HuH-7.5 (cell line): ENCODE measurements at places on chromosomes 2 and 18.
A peak's percentile ranks its signal among the peaks of the same experiment; 100 is the strongest.

DNA sequence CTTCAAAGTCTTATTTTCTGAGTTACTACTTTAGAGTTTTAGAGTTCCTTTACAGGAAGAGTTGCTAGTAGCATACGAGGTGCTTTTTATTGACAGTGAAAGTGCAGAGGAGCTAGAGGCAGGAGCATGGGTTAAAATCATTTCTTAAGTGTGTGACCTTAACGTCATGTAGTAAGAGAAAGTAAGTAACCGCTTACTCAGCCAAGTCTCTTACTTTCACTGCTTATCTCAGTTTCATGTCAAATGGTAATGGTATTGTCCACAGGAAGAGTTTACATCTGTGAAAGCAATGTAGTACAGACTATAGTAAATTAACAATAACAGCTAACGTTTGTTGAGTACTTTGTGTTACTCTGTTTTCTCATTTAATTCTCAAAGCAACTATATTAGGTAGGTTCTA is 12.6 kb downstream of the NDUFAF7 start:
- no peak for DNase-seq

DNA sequence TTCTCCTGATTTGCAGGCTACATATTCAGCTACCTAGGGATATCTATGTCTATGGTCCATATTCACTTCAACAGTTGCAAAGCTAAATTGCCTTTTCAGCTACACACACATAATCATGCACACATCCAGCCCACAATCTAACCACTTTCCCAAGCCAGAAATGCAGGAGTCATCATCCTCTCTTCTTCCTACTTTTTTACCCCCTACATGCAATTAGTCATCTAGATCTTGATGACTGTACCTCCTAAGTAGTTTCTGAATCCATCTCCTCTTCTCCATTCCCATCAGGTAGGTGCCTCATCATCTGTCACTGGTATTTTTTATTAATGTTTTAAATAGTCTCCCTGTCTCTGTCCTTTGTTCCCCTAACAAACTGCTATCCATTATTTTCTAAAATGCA is 23.7 kb upstream of the SPRED2 start:
- DNase-seq: no peak

DNA sequence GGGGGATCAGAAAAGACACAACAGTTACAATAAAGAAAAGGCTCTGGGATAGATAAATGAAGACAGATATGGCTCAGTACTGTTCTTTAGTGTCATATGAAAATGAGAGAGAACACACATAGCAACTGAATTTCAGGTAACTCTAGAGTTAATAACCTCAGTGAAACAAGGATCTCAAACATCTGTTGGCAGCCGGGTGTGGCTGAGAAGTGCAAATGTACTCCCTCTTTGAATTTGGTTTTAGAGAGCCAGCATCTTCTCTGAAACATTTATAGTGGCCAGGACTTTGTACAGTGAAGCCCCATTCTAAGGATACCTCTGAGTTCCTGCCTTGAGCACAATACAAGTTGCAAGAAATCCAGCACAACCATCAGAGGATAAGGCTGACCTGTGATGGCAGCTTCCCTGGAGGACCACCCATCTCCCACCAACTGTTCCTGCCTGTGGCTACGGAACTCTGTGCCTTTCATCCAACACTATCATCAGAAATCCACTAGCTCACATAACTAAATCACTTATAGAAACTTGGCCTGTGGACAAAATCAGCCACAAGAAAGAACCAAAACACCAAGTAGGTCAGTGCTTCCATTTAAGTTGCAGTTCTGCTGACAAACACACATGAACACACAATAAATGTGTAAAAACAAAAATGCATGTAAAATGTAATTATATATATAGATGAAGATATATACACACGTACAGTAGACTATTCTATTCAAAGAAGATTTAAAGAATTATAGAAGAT is 37.3 kb upstream of the PEX13 start:
- DNase-seq: no peak

DNA sequence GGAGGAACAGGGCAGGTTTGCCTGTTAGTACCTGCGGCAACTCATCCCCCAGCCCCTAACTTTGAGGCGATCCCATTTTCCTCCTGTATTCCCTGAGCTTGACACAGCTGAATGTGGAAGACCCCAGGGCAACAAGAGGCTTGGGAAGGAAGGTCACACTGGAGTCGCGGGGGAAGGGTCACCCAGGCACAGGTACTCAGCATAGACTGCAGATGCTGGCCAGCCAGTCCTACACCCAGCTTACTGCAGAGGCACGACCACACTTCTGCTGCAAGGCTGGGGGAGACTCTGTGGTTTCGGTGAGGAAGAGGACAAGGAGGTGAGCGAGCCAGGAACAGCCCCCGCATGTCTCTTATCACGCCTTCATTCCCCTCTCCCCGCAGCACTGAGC is 91.5 kb downstream of the MALT1 start:
- DNase-seq: no peak

GRCh38 chr2:212005085-212005671 is 533.4 kb downstream of the ERBB4 start:
- peak; percentile 9 for DNase-seq

- DNase-seq: no peak
Observed at GRCh38 chr2:189552334-189552990, 28.1 kb downstream of the SLC40A1 start.

GRCh38 chr2:27369471-27370025 is 590 bp downstream of the EIF2B4 start:
- peak; percentile 84 for DNase-seq

- DNase-seq: no peak
Observed at GRCh38 chr2:222813177-222813843, 47.5 kb upstream of the ACSL3 start.

DNA sequence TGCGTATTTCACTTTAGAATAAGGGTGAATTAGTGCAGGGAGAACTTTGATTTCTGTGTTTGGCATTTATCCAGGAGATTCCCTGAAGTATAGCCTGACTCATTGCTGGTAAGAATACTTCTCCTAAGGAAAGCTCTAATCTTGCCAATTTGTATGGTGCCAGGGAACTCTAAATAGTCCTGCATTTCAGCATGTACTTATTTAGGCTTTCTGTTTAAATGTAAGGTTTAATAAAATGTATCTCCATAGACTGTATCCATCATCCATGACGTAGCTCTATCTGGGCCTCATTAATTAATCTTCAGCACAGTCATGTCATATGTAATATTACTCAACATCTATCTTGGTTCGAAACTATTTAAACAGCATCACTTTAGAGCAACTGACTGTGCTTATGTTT is 127.7 kb downstream of the DOK6 start:
- no peak for DNase-seq

DNA sequence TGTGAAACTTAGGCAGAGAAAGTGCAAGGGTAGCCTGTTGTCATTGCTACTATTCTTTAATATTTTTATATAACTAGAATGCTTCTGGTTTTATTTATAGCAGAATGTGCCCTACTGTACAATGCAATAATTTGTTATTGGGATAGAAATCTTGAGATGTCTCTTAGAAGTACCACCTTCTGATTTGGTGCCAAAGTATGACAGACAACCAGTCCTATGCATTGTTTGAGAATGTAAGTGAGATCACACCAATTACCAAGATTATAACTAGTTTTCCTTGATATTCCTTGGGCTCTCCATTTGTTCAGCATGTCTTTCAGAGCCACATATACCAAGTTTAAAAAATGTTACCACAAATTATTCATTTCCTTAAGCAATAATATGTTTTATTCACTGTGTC is 399.7 kb downstream of the CPS1 start:
- no peak for DNase-seq

- peak; percentile 64 for DNase-seq
Observed at GRCh38 chr2:72883356-72883962, 3.7 kb upstream of the SPR start.

DNA sequence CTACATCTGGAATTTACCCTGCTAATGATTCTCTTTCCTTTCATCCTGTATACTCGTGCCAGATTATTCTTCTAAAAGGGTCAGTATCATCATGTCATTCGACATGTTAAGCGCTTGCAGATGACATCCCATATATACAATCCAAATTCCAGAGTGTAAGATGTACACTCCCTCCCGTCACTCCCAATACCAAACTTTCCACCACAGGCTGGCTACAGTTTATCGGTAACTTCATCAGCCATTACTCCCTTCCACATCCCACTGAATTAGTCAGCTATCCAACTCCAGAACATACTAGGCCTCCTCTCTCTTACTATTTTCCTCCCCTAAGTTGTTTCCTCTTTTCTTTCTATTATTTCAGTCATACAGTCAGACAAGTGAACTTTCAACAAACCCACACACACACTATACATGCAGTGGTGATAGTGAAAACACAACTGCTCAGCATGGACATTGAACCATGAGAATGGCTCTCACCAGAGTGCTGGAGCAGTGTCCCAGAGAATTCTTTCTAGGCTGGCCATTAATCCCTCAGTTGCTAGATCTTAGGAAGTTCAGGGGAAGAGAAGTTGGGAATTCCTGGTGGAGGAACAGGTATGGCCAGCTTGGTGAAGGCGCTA is 10.6 kb upstream of the NMI start:
- no peak for DNase-seq
